Neural crest cell (in vitro differentiated cells): ENCODE measurements at places on chromosomes 6 and 20. TPM values are rescaled to one million over a fixed set of nuclear protein-coding genes. Genes with fewer than 3 reads are reported as not detected.

SMLR1 gene
- not detected in 2 replicates for total RNA-seq

TAAR9 gene
- total RNA-seq, result not detected in 2 replicates

SRSF12 gene
- total RNA-seq, result 21.9 and 23.5 TPM in 2 replicates

TRIM15 gene
- not detected in 2 replicates for total RNA-seq

DNA sequence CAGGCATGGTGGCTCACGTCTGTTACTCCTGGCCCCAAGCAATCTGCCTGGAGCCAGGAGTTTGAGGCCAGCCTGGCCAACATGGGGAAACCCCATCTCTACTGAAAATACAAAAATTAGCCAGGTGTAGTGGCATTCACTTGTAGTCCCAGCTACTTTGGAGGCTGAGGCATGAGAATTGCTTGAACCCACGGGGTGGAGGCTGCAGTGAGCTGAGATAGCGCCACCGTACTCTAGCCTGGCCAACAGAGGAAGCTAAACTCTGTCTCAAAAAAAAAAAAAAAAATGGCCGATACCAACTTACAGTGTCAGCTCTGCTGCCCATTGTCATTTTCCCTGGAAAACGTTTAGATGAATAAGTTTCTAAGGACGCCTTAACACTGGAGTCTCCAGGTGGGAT lies 489.9 kb downstream of the TFAP2A start:
- DNase-seq, result no peak
- H3K36me3 ChIP-seq, result no peaks in the 10 kb centered on the region
- H3K27ac ChIP-seq, result no peak overlapping the region
- H3K27me3 ChIP-seq, result no peaks in the 10 kb centered on the region
- H3K4me1 ChIP-seq, result no peaks in the 10 kb centered on the region
- no peak overlapping the region for H3K4me3 ChIP-seq

DNA sequence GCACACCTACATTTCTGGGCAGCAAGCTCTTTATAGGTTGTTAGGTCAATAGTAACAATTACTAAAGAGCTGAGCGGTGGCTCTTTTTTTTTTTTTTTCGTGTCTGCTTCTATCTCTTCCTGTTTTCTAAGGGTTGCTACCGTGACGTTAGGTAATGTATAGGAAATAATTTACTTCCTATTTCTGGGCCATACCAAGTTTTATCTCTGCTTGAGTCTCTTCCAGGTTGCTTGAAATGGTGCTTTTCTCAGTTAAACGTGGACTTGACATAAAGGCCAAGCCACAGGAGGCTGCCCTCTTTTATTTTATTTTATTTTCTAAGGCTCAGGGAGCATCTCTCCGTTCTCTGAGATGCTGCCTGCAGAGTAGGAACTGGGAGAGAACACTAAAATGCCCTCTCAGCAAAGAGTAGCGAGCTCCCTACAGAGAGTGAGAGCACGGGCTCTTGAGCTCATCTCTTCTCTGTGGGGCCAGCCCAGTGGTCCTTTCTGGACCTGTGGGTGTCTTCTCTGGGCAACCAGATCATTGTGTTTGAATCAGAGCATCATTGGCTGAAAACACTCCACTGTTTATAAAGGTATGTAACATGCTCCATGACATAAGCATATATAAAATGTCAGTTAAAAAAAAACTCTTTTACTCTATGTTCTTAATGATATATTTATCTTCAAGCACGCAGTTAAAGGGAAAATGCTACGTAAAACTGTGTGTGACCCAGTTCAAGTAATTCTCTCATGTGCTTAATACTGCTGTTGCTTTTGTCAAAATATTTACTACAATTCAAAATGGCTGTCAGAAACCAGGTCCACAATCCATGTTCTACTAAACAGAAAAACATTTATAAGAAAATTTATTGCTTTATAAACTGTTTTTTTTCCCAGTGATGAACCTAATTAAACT lies at the start of gene ZNF831:
Gene ZNF831 (plus strand): TSS at position 191 of the 900 bp plus-strand sequence. CDS start 27,199 bp downstream, outside the sequence.
- no peaks in the 10 kb centered on the region for H3K36me3 ChIP-seq
- H3K27me3 ChIP-seq, result peaks cover 9% of the 10 kb centered on the region
- no peak for DNase-seq
- H3K4me3 ChIP-seq, result no peak within 1 kb of the TSS
- no peaks in the 10 kb centered on the region for H3K4me1 ChIP-seq
- H3K27ac ChIP-seq, result no peak within 1 kb of the TSS

DNA sequence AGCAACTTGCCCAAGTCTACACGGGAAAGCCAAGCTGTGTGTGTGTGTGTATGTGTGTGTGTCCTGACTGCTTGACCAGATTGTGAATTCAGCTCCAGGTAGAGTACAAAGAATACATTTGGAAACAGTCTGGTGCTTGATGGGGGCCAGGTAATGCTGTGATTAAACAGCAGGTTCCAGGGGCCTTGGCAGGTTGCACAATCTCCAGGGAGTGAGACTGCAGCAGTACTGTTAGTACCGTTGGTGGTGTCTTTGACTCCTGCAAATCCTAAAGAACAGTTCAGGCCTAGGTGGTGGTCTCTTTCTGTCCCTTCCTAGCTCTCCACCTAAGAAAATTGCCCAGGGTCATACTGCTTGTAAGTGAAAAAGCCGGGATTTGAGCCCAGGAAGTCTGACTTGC lies 11.2 kb upstream of the PSMF1 start:
- H3K4me3 ChIP-seq, result no peak overlapping the region
- H3K4me1 ChIP-seq, result peaks cover 5% of the 10 kb centered on the region
- DNase-seq, result no peak
- peaks cover 4% of the 10 kb centered on the region for H3K27me3 ChIP-seq
- peaks cover 3% of the 10 kb centered on the region for H3K36me3 ChIP-seq
- H3K27ac ChIP-seq, result no peak overlapping the region
